ENCODE measurements at places on chromosomes 5 and 9. TPM values are rescaled to one million over a fixed set of nuclear protein-coding genes. Genes with fewer than 3 reads are reported as not detected.

DNA sequence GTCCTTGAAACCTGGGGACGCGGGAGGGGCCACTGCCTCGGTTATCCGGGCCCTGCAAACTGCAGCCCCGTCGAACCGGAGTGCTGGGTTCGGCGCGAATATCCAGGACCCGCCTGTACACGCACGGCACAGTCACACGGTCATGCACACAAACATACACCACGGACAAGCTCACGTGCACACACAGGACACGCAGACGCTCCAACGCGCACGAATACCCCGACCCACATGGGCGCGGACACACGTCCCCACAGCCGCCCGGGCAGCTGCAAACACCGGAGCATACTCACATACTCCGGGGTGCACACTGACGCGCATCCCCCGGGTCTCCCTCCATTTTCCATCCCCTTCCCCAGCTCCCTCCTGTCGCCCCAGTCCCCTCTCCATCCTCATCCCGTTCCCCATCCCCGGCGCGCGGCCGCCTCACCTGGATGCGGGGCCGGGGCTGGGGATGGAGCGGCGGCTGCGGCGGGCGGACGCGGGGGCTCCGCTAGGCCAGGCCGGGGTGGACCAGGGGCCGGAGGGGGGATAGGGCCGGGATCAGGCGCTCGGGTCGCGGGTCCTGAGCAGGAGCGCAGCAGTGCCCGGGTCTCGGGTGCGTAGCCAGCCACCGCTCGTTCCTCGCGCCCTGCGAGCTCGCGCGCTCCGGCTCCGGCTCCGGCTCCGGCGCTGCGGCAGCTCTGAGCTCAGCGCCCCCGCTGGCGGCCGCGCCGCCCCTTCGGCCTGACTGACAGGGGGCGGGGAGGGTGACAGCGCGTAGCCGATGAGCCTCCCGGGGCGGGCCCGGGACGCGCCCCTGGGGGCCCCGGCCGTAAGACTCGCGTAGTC is at the start of the genes EIF4E1B and SNCB:
EIF4E1B (plus strand) TSS at position 823 of the 828 bp plus-strand sequence. CDS start 12,113 bp downstream, outside the sequence.
SNCB (minus strand) TSS at position 682 of the 828 bp plus-strand sequence. CDS start 880 bp downstream, outside the sequence.
- peak; percentile 37 for DNase-seq

DNA sequence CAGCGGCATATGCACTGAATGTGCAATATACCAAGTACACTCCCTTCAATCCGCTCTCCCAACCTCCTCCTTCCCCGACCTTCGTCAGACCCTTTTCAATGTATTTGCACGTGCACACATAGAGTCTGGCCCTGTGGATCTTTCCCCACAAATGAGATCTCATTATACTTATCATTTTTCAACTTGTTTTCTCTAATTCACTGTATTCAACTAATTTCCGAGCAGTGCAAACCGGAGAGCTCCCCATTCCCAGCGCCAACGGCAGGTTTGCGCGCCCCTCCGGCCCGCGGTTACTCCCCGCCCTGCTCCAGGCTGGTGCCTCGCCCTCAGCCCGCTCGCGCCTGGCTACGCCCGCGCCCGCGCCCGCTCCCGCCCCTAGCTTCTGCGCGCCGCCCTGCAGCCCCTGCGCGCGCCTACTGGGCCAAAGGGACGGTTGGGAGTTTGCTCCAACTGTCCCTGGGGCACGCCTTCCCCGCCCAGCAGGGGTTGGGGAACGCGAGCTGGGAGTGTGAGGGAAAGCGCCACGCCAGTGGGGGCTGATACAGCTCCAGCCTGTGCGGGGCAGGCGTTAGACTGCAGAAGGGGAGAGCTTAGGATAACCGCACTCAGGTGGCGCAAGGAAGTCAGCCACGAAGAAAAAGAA is 3.3 kb upstream of the CDC20B start:
- DNase-seq = peak; percentile 70

DNA sequence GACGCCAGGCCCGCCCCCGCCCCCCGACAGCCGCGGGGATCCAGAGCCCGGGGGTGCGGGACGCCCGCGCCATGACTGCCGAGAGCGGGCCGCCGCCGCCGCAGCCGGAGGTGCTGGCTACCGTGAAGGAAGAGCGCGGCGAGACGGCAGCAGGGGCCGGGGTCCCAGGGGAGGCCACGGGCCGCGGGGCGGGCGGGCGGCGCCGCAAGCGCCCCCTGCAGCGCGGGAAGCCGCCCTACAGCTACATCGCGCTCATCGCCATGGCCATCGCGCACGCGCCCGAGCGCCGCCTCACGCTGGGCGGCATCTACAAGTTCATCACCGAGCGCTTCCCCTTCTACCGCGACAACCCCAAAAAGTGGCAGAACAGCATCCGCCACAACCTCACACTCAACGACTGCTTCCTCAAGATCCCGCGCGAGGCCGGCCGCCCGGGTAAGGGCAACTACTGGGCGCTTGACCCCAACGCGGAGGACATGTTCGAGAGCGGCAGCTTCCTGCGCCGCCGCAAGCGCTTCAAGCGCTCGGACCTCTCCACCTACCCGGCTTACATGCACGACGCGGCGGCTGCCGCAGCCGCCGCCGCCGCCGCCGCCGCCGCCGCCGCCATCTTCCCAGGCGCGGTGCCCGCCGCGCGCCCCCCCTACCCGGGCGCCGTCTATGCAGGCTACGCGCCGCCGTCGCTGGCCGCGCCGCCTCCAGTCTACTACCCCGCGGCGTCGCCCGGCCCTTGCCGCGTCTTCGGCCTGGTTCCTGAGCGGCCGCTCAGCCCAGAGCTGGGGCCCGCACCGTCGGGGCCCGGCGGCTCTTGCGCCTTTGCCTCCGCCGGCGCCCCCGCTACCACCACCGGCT is 1.0 kb downstream of the FOXE1 start:
- DNase-seq = peak; percentile 87

GRCh38 chr9:10071579-10071978 is 541.2 kb downstream of the PTPRD start:
- no peak for DNase-seq

DNA sequence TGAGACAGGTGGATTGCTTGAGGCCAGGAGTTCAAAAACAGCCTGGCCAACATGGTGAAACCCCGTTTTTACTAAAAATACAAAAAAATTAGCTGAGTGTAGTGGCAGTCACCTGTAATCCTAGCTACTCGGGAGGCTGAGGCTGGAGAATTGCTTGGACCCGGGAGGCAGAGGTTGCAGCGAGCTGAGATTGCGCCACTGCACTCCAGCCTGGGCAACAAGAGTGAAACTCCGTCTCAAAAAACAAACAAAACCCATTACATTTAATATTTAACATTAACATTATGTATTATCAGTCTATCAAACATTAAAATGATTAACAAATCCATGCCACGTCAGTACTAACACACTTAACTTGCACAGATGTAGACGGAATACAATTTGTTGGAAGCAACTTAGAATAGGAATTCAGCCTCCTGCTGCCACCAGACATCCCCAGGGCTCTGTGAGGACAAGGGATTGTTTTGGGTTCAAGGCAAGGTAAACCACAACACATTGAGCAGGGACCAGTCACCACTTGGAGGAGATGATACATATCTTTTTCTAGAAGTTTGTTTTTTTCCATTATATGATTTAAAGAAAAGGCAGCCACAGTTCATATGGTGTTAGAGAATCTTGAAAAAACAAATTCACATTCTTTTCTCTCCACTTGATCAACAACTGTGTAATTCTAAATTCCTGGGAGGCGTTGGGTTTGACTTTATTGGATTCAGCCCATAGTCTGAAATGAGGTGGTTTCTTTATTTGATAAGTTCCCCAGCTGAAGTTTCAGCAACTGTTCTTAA is 104.1 kb upstream of the BASP1 start:
- peak; percentile 55 for DNase-seq

DNA sequence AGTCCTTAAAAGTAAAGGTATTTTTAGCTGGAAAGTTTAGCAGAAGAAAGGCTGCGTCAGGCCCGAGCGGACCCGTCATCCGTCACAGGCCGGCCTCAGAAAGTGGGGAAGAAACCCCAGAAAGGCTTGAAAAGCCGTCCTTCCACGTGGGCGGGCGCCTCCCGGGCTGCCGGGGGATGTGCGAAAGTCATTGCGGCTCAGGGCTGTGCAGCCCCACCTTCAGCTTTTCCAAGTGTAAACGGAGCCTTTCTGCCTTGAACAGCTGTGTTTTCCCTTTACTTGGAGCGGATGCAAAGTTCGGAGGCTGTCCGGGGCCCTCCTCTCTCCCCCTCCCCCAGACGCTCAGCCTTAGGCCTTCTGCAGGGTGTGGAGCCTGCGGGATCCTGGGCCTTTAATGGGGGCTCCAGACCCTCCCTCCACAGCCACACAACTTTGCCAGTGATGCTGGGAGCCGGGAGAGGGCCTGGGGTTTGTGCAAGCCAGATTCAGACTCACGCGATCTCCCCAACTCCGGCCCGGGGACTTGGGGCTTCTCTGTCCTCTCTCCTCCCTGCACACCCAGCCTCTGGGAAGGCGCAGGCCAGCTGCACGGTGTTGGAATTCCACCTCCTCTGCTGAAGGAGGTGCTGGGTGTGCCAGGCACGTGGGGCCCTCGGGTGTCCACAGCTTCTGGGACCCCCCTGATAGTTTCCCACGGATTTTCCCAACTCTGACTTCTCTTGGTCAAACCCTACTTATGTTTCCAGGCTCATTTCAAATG is 95.5 kb upstream of the RAPGEF1 start:
- no peak for DNase-seq

DNA sequence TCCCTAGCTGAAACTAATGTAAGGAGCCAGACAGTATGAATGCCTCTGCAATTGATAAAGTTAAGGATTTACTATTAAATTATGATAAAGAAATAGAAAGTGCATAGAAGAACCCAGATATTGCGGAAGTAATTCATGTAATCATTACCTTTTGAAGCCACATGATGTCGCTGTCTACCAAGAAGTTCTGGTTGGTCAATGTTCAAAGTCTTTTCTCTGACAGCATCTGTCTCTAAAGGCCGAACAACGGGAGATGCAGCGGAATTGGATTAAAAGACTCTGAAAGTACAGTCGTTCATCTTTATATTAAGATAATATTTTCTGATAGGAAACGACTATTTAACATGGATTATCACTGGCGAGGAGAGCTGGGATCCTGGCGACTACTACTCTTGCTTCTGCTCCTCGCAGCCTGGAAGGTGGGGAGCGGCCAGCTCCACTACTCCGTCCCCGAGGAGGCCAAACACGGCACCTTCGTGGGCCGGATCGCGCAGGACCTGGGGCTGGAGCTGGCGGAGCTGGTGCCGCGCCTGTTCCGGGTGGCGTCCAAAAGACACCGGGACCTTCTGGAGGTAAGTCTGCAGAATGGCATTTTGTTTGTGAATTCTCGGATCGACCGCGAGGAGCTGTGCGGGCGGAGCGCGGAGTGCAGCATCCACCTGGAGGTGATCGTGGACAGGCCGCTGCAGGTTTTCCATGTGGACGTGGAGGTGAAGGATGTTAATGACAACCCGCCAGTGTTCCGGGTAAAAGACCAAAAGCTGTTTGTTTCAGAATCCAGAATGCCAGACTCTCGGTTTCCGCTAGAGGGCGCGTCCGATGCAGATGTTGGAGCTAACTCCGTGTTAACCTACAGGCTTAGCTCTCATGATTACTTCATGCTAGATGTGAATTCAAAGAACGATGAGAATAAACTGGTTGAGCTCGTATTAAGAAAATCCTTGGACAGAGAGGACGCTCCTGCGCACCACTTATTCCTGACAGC is at the start of gene PCDHA8:
PCDHA8 (plus strand) TSS at position 210 of the 985 bp plus-strand sequence; CDS start at position 345, 135 bp downstream.
- peak; percentile 46 for DNase-seq

- no peak for DNase-seq
These were observed 15.4 kb downstream of the IER5L start for GRCh38 chr9:129162497-129163197.

DNA sequence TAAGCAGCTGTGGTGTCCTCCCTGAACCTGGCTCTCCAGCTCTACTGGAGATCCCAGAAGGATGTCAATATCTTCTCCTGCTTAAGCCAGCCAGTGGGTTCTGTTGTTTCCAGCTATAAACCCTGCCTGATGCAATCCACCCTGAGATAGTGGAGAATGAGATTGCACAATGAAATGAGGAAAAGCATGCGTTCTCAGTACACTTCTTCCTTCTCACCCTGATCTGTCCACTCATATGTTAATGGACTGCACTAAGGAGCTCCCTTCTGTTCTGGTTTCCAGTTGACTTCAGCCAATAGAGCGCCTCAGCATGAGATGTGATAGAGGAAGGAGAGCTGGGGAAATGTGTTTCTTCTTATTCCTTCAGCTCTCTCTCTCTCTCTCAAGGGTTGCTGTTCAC is 40.0 kb upstream of the CDH6 start:
- DNase-seq = no peak

Gene C9
- not detected for polyA plus RNA-seq

Gene PRDM9
- polyA plus RNA-seq = not detected

- no peak for DNase-seq
These were observed 508.7 kb upstream of the GRAMD2B start for GRCh38 chr5:125914471-125914870.

DNA sequence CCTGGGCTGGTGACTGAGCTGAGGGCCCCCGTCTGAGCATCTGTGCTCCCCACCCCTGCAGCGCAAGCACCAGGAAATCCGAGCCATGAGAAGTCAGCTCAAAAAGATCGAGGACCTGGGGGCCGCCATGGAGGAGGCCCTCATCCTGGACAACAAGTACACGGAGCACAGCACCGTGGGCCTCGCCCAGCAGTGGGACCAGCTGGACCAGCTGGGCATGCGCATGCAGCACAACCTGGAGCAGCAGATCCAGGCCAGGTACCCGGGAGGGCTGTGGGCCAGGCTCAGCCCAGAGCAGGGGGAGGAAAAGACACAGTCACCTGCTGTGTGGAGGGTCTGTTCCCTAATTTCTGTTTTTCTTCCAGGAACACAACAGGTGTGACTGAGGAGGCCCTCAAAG is 24.6 kb downstream of the DYNC2I2 start:
- DNase-seq = no peak

DNA sequence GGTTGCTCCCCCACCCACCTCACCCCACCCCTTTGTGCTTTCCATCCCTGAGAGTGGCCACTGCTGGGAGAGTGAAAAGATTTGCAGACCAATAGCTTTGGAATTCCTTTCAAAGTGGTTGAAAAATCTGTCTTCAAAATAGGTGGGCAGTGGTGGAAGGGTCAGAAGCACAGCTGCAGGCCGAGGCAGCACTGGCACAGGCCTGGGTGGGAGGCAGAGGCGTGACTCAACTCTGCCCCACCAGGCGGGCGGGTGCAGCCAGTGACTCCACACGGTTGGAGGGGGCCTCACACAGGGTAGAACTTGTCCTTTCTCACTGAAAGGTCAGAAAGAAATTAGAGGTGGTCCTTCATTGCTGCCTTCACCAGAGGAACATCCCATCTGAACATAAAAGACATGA is 214.9 kb upstream of the TBCA start:
- DNase-seq = no peak

Gene SIT1
- polyA plus RNA-seq = not detected

Gene ARL10
- 0.15 TPM for polyA plus RNA-seq

GRCh38 chr5:172424111-172424490 is 30.2 kb downstream of the SH3PXD2B start:
- no peak for DNase-seq

All from A549 (cell line).